C1 segment of cervical spinal cord (tissue), 14 donors: ENCODE measurements at places on chromosomes 1 and 21.
A peak's percentile ranks its signal among the peaks of the same experiment; 100 is the strongest.

DNA sequence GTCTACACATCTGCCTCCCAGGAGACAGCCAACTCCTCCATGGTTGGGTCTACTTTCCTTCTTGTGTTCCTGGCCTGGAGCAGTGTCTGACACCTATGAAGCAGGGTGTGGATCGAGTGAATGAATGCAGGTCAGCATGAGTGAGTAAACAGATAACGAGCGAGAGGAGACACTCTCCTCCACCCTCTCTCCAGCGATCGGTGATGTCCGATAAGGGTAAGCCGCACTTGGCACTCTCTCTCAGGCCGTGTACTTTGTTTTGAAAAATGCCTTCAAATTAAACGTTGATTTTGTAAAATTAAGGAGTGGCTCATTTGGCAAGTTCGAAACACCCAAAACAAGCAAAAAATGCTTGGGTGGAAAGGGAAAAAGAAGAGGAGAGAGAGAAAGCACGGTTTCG, 43.8 kb upstream of the DMRTB1 start:
- DNase-seq, result no peak

GRCh38 chr1:4214826-4215225, 314.8 kb upstream of the C1orf174 start:
- no peak for DNase-seq

DNA sequence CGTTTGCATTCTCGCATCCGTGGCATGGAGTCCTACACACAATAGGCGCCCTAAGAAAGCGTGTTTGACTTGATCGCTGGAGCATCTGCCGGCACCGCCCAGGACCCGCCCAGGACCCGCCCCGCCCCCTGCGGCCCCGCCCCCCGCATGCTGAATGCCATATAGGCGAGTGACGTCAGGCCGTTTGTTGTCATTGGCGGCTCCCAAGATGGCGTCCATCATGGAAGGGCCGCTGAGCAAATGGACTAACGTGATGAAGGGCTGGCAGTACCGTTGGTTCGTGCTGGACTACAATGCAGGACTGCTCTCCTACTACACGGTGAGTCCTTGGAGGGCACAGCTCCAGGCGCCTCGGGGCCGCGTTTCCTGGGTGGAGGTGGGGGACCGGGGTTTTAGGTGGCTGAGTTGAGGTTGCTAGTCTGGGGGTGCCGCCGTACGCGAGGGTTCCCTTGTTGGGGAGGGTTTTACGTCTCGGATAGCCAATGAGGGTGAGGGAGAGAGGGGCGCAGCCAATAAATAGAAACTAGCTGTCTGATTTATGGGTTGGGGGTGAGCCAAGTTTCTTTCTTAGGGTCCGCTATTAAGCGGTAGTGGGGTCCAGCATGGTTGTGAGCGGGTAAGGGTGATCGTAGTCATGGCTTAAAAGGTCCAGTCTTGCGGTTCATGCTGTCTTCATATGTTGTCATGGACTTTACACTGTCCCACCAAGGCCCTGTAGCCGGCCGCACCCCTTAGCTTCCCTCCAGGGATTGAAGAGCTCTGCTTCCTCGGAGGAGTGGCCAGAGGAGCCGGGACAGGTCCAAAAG, at the start of gene OSBPL9:
TSS of gene OSBPL9 (plus strand) at position 190 of the 806 bp plus-strand sequence. CDS start at position 209, 19 bp downstream.
- DNase-seq, result peak; percentile 76

DNA sequence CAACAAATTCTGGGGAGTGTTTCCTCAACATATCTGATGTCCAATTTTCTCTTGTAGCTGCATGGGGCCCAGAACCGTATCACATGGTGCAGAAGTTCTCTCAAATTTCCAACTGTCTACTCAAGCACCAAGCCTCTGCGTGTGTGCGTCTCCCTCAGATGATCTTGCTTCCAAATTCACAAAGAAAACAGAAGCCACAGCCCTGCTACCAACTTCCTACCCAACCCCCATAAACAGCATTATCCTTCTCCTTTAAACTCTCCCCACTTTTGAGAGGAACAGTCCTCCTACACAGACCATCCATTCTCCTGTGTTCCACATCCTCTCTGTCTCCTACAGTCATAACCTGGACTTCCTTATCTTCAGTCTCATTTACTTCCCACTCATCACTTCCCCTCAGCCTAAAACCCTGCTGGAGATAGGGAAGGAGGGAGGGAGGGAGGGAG, 354.1 kb downstream of the SMYD3 start:
- DNase-seq, result no peak

GRCh38 chr1:22262583-22262982, 119.7 kb upstream of the WNT4 start:
- DNase-seq, result no peak

GRCh38 chr1:33374336-33375105, 53.6 kb upstream of the A3GALT2 start:
- no peak for DNase-seq

- DNase-seq, result no peak
Observed at GRCh38 chr1:40276122-40276521, 18.1 kb downstream of the ZMPSTE24 start.

DNA sequence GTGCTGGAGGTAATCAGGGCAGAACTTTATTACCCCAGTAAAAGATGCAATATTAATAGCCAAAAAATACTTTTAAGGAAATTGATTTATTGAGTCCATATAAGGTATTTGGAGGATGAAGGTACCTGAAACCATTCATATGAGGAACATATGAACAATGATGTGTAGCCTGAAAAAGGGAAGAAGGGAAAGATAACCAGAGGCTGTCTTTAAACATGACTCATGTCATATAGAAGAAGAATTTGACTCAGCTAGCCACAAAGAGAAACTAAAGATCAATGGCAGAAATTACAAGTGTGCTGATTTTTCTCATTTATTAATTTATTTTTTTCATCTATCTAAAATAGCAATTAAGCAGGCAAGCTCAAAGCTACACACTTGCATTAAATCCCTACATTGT, 136.2 kb upstream of the DUSP10 start:
- DNase-seq, result no peak

DNA sequence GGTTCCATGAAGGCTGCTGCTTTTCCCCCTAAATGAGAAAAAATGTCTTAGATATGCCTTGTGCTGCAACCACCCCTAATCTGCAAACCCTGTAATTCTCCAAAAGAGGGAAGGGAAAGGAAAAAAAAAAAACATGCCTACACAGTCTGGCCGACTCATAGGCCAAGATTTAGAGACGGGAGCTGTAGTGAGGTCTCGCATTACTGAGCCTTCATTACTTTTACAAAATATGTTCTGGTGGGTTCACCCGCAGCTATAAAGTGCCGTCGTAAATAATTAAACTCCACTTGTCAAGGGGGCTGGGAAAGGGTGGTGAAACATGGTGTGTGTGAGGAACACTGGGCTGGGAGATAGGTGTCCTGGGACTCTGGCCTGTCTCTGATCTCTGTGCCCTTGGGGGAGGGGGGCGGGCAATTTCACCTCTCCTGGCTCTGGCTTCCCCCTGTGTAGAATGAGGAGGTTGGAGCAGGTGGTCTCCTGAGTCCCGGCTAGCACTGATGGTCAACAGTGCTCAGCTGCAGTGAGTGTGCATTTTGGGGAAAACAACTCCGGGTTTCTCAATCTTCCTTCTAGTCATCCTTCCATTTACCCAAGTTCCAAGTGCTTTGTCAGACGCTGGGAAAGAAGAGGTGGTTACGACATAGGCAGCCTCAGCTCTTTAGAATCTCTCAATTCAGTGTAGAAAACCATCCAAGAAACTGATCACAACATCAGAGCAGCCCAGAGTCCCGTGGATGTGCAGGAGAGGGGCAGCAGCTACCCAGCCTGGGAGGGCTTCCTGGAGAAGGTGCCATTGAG, 82.3 kb downstream of the ACTL8 start:
- DNase-seq, result no peak

DNA sequence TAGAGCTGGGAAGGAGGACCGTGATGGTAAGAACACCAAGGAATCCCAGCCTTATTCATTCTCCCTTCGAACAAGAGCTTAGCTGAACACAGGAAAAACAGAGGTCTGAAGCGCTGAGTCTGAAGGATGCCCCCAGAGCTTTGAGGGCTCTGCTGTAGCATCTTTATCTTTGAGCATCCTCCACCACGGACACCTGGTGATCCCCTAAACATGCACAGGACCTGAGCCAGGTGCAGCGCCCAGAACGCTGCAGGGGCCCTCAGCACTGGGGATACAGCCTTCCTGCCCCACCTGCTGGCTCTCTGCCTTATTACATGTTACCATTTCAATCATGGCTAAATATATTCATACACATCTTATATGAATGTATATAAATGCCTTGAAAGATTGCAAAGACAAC, 7.7 kb upstream of the GPATCH4 start:
- no peak for DNase-seq

GRCh38 chr1:107670397-107671040, 294.5 kb downstream of the VAV3 start:
- DNase-seq, result no peak

DNA sequence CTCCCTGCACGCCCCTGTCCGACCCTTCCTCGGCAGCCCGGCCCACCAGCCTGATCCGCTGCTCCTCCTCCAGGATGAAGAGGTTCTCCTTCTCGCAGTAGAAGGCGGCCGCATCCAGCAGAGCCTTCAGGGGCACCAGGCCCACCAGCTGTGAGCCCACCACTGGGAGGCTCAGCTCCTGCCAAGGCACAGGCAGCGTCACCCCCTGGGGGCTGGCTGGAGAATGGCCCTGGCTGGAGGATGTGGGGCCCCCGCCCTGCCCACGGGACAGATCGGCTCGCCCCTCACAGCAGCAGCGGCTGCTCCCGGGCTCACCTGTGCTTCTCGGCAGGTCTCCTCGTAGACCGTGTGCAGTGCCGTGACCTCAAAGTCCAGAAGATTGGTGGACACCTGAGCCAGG, 5.3 kb downstream of the FTCD start:
- no peak for DNase-seq

DNA sequence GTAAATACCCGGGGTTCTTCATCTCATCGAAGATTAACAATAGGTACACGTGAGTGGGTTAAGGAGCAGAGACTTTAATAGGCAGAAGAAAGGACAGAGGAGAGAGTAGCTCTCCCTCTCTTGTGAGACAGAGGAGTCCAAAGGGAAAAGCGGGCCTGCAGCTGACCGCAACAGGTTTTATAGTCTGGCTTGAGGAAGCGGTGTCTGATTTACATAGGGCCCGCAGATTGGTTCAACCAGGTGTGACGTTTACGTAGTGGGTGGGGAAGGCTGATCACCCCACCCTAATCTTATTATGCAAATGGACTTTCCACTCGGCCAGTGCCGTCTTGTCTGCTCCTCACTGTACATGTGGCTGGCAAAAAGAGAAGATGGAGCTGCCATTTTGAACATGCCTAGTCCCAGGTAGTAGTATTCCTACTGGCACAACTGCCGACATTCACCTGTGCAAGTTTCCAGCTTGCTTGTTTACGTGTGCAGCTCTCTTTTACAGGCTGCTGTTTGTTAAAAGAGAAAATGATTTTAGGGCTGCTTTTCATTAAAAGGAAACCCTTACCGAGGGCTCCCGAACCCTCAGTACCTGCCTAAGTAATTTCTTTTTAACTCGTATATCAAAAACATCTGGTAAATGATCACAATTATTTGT, 10.6 kb downstream of the CDC14A start:
- no peak for DNase-seq

DNA sequence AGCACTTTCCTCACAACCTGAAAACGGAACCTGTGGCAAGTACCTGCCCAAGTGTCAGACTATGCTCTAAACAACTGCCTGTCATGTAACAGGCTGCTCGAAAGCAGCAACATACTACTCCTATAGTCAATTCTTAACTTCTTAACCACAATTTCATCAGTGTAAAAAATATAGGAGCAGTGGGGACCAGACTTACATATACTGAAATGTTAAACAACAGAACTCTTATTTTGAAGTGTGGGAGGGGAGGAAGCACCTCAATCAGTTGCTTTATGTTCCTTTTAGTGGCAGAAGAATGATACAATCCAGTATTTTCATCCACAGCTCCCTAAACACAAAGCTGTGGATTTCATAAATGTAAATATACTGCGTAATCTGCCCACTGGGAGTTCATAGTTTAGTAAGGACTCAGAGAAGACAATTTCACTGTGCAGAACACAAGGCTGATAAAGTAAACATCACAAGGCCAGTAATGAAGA, 44.2 kb downstream of the WLS start:
- DNase-seq, result no peak

- no peak for DNase-seq
Observed at GRCh38 chr1:52913537-52913936, 8.0 kb downstream of the ECHDC2 start.

DNA sequence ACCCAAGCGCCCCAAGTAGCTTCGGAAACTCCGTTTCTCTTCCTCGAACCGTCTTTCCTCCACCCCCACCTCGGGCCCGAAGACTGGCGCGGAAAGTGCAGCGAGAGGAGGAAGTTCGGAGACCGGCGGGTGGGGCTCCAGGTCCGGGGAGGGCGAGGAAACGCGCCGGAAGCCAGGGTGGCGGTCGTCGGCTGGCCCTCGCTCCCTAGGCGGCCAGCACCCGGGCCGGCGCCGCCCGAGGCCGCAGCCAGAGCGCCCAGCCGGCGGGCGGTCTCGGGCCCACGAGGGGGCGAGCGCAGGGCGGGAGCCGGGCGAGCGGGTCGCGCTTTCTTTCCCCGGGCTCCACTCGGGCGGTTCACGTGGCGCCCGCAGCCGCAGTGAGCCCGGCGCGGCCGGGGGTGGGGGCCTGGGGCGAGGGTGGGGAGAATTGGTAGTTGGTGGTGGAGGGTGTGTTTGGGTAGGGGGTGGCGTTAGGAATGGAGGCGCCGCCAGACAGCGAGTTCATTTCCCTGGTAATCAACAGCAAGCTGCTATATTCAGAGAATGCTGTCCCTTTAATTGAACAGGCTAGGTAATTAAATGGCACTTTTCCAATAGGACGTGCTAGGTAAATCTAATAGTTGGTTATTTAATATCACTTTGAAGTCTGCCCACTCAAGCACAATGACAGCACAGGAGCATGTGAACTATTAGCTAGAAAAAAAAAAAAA, 6.7 kb downstream of the LMO4 start:
- peak; percentile 58 for DNase-seq

DNA sequence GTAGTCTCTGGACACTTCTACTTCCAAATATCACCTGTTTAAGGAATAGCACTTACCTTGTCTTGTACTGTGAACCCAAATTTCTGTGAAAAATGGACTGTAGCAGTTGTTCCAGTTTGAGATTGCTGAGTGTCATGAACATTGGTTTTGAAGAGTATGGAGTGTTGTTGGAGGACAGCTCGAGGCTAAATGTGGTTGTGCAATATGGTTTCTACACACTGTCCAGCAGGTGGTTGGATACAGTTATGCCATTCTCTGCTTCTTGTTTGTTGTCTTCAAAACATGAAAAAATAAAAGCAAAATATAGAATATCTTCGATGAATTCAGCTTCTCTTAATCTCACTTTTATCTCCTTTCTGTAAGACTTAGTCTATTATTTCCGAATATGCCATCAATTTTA, 67.1 kb downstream of the DDR2 start:
- DNase-seq, result no peak

DNA sequence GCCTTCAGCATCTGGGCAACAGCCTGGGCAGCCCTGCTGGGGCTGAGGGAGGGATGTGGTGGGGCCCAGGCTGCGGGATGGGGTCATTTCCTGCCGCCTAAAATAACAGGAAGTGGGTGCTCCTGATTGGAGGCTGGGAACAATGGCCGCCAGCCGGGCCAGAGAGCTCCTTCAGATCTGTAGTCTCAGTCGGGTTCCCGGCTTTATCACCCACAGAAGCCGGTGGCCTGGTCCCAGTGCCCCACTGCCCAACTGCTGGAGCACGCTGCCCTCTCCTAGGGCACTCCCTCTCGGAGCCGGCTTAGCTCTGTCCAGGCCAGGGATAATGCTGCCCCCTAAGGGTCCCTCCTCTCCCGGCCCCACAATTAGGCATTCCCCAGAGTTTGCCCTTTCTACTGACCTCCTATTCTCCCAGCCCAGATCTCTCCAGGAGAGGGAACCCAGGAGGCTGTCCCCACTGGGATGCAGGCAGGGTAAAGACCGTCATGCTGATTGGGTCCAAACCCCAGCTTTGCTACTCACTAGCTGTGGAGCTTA, 5.1 kb downstream of the MAP7D1 start:
- DNase-seq, result peak; percentile 78

GRCh38 chr21:45236481-45236880, 51.2 kb downstream of the POFUT2 start:
- no peak for DNase-seq
